ENCODE measurements at places on chromosomes 12 and 14.

GRCh38 chr12:15155271-15155670, 65.9 kb downstream of the RERG start:
- DNase-seq: peak; percentile 73

DNA sequence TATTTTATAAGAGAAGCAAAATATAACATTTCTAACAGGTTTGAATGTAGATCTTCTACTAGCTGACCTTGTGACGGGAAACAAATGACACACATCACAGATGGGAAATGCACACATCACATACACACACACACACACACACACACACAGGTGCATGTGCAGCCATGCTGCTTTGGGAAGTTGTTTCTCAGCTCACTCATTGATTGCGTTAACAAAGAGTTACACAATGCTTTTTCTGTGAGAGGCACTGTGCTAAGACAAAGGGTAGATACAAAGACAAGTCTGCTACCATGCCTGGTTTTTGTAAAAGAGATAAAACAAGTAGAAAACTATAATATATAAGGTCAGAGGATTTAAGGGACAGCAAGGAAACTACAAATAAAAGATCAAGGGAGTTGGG, 1.3 kb upstream of the NR1H4 start:
- no peak for DNase-seq

GRCh38 chr14:92922155-92922735, 705 bp upstream of the CHGA start:
- DNase-seq: peak; percentile 50

GRCh38 chr14:34796902-34797301, 78.3 kb downstream of the BAZ1A start:
- DNase-seq: no peak

GRCh38 chr14:93527203-93527607, 96.5 kb downstream of the UNC79 start:
- no peak for DNase-seq

GRCh38 chr12:119334430-119335170, at the start of gene CCDC60:
TSS of gene CCDC60 (plus strand) at chr12:119334729. CDS start at chr12:119335177, 448 bp downstream.
- no peak for DNase-seq
